A549 treated with dexamethasone at 1 μM for 4 hours (cell line): ENCODE measurements at places on chromosomes 12 and 14. TPM values are rescaled to one million over a fixed set of nuclear protein-coding genes. Genes with fewer than 3 reads are reported as not detected.

SERPINA3 gene
- total RNA-seq: 10.4 to 14.2 TPM (median 12.6 TPM) in 5 replicates

CD163L1 gene
- 0.23 to 0.61 TPM (median 0.36 TPM) in 5 replicates for total RNA-seq

DNAJC22 gene
- total RNA-seq: 18.9 to 22.9 TPM (median 22.1 TPM) in 5 replicates

LHX5 gene
- total RNA-seq: 0.05 to 0.08 TPM (median 0.06 TPM) in 3 of 5 replicates, not detected in the others
